ENCODE measurements at places on chromosomes 6 and 20. TPM values are rescaled to one million over a fixed set of nuclear protein-coding genes. Genes with fewer than 3 reads are reported as not detected.

The LPA gene
- not detected for total RNA-seq

The SLC24A3 gene
- total RNA-seq, result not detected

The DLL1 gene
- total RNA-seq, result 1.7 TPM

The FLRT3 gene
- under 0.01 TPM for total RNA-seq

The LST1 gene
- not detected for total RNA-seq

The CD24 gene
- 0.97 TPM for total RNA-seq

The MOG gene
- not detected for total RNA-seq

The DDO gene
- 1.1 TPM for total RNA-seq

The XRN2 gene
- total RNA-seq, result 109 TPM

The DNAJC5 gene
- total RNA-seq, result 63.2 TPM

The BPIFB2 gene
- total RNA-seq, result not detected

The CABLES2 gene
- 1.2 TPM for total RNA-seq

The DCDC2 gene
- 0.15 TPM for total RNA-seq

The TMC2 gene
- total RNA-seq, result not detected

The ATF6B gene
- total RNA-seq, result 15.7 TPM

The PLTP gene
- 10.6 TPM for total RNA-seq
